ENCODE measurements at places on chromosomes 3 and 15. TPM values are rescaled to one million over a fixed set of nuclear protein-coding genes. Genes with fewer than 3 reads are reported as not detected.
A peak's percentile ranks its signal among the peaks of the same experiment; 100 is the strongest.

ARNT2 gene
- 22.9 TPM for total RNA-seq

DNA sequence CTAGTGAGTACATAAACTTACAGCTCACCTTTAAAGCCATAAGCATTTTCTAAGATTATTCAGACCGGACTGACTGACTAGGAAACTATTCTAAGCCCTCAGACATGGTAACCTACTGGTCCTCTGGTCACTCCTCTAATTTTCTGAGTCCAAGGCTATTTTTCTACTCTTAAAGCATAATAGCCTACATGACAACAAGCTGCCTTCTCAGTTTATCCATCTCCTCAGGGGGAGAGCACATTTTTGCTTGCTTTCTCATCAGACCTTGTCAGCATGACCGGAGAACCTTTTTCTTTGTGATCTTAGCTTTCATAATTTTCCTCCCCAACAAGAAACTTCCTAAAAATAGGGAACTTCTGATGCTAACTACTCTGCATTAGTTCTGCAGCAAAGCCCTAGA, 38.4 kb downstream of the UBP1 start:
- DNase-seq: no peak

DNA sequence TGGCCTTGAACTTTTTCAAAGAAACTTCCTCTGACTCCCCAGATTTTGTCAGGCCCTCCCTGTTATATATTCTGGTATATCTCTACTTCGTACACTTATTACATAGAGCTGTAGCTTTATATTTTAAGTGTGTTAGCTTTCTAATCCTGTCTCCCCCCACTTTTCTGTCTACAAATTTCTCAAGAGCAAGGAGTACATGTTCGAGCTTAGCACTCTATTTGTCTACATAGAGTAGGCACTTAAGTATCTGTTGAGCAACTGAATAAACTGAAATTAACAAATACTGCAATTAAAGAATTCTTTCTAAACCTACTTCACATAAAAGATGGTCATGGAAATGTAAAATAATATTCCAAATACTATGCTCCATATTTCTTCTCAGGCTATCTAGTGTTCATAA, 39.4 kb downstream of the UACA start:
- no peak for DNase-seq

EPHA6 gene
- 3.2 TPM for total RNA-seq

DNA sequence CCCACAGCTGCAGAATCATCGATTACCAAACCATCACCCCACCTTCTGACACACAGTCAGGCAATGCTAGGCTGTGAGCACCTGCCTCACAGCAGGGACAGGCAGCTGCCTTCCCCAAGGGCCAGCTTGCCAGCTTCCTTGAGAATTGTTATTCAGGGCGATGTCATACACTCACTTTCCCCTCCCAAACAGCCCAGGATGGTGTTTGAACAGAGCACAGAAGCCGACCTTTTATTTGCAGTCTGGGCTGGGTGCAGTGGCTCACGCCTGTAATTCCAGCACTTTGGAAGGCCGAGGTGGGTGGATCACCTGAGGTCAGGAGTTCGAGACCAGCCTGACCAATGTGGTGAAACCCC, 84.5 kb upstream of the HERC1 start:
- no peak for DNase-seq

- DNase-seq: no peak
These were observed 39.0 kb downstream of the CHAC1 start for GRCh38 chr15:40992241-40992741.

DNA sequence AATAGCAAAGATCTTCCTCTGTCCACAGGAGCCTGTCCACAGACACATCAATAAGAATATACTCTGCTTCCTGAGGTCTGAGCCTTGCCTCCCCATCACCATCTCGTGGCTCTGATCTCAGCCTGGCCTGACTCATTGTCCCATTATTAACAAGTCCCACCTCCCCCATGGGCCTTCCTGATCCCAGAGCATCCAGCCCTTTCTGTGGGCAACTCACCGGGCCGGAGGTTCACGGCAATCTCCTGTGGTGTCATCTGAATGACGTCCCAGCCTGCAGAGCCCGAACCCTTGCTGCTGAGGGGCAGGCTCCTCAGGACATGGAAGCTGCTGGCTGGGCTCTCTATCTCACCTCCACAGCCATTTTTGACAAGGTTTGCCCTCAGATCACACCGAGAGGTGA, 28.1 kb downstream of the ITGB5 start:
- no peak for DNase-seq

DNA sequence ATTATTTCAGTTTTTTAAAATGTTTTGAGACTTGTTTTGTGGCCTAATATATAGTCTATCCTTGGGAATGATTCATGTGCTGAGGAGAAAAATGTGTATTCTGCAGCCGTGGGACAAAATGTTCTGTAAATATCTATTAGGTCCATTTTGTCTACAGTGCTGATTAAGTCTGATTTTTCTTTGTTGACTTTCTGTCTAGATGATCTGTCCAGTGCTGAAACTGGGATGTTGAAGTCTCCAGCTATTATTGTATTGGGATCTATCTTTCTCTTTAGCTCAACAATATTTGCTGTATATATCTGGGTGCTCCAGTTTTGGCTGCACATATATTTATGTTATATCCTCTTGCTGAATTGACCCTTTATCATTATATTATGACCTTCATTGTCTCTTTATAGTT, 85.2 kb downstream of the UBE2E2 start:
- DNase-seq: no peak

ATP2B2 gene
- total RNA-seq: not detected

- no peak for DNase-seq
These were observed 11.7 kb downstream of the CTXND1 start for GRCh38 chr15:80240276-80240675.

DNA sequence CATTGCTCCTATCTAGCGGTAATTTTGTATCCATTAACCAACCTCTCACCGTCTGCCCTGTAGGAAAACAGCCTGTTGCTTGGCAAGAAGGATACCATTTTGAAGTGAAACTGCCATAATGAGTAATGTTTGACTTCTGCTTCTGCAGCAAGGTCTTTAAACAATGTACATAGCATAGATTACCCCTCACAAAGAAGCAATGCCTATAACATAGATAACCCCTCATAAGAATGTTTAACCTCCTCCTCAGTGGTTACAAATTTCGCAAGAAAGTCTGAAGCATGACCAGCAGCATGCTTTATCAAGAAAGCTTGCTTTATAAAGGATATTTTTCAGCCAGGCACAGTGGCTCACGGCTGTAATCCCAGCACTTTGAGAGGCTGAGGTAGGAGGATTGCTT, 61.2 kb upstream of the MFGE8 start:
- DNase-seq: no peak

DNA sequence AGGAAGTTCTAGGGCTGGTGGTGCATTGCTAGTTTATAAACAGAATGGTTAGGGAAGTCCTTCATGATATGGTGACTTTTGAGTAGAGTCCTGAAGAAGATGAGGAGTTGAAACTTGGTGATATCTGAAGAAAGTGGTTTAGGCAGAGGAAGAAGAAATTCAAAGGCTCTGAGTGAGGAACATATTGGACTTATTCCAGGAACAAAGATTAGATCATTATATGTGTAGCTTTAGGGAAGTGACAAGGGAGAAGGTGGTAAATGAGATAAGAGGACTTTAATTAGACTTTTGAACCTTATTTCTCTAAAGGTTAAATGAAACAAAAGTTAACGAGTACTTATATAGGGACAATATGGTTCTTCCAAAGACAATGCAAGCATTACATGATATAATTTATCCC, 286.7 kb downstream of the DOCK3 start:
- DNase-seq: no peak

GRCh38 chr3:5213574-5213966, 26.1 kb downstream of the EDEM1 start:
- no peak for DNase-seq

- no peak for DNase-seq
These were observed 447.8 kb upstream of the PROK2 start for GRCh38 chr3:72232777-72233176.

GOLGA8N gene
- 21.2 TPM for total RNA-seq

DNA sequence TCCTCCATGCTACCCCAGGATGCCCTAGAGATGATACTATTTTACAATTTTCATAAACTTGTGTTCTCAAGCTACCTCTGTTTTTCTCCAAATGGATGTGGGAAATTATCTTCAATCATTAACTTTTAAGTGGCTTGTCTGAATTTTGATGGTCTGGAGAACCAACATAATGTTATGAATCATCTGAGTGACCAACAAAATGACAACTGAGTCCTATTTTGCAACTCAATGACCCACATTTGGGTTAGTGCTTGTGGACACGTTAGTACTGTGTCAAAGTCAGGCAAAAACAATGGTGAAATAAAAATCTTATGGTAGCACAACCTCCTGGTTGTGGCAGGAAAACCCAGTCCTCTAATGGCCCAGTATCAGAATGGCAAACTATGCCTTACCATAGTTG, 352.4 kb upstream of the ZNF385D start:
- no peak for DNase-seq

PLA2G4E gene
- not detected for total RNA-seq

PFN2 gene
- total RNA-seq: 78.9 TPM

GRCh38 chr15:78347586-78348543, 7.7 kb downstream of the CRABP1 start:
- no peak for DNase-seq

- no peak for DNase-seq
These were observed 43.3 kb upstream of the LMOD3 start for GRCh38 chr3:69165744-69166143.

DNA sequence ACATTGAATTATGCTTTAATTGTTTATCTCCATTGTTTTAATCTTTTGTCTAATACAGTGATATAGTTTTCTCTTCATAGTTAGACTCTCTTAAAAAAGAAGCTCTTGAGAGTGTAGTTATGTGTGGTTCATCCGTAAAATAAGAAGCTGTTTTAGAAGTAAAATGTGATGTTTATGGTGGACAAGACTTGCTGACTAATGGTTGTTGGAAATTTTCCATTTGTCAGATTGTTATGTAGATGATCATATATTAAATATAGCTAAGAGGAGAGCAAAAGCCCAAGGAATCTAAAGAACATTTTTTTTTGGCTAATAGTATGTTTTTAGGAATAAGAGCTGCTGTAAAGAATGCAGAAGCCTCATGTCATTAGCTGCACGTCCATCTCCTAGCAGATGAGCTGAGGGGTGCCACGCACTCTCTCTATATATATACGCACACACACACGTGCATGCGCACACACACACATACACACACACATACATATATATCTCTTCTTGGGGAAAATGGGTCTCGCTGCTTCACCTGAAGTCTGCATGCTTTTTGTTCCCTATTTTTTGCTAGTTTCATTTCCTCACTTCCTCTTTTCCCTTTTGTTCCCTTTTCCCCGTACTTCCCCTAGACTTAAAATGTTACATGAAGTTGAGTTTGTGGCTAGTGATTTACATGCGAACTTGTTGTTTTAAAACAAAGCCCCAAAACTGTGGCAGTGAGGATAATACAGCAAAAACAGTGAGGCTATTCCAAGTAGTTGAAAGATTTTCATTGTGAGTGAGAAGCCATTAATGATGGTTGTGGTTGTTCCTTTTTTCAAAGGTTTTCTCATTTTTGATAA, 107.8 kb downstream of the MBNL1 start:
- no peak for DNase-seq

DNA sequence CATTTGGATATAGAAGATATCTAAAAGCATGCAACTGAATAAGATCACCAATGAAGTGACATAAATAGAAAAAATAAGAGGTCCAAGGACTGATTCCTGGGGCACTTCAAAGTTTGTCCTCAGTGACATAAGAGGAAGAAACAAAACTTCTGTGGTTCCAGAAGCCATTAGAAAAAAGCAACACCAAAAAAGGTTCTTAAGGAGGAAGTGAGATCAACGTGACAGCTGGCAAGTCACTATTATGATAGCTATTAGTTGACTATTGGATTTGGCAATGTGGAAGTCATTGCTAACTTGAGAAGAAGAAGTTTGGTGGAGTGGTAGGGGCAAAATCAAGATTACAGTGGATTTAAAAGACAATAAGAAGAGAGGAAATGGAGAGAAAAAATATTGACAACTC, 1098.3 kb downstream of the NAALADL2 start:
- no peak for DNase-seq

CAV3 gene
- not detected for total RNA-seq

DNA sequence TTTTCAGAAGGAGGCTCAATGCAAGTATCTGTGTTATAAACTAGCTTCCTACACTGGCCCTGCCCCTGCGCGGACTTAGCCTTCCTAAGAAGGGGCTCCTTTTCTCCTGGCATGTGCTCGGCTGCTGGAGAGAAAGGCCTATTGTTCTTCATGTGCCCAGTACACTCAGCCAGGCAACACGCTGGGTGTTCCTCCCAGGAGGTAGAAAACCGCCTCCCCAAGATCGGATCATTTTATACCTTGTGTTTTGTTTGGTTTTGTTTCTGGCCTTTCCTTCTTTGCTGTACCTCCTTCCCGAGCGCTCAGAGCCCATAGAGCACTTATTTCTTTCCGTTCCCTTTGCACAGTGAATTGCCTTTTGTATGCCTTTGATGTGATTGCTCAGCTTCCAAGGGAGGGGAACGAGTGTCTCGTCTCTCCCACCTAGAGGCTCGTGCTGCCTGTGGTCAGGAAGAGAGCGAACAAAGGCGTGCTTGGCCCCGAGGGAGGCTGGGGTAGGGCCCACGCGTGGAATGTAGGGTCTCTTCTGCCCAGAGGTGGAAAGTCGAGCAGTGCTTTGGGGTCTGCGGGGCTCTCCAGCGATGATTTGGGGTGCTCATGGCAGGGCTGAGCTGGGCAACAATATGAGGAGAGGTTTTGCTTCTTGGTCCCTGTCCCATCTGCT, 30.0 kb downstream of the CCNL1 start:
- no peak for DNase-seq

ZBED2 gene
- total RNA-seq: not detected

ATP13A4 gene
- 0.78 TPM for total RNA-seq

SLC22A13 gene
- 0.99 TPM for total RNA-seq

- DNase-seq: no peak
These were observed 106.8 kb downstream of the ARRDC4 start for GRCh38 chr15:98067339-98067738.

GRCh38 chr3:112582244-112582874, 20.5 kb downstream of the SLC35A5 start:
- no peak for DNase-seq

PPCDC gene
- total RNA-seq: 8.5 TPM

SSUH2 gene
- total RNA-seq: not detected

GOLGA6L7 gene
- total RNA-seq: not detected

DNASE1L3 gene
- 2.3 TPM for total RNA-seq

- DNase-seq: no peak
These were observed 815.9 kb downstream of the VGLL3 start for GRCh38 chr3:86175051-86175536.

RBPMS2 gene
- not detected for total RNA-seq

SACM1L gene
- 57.3 TPM for total RNA-seq

GRCh38 chr3:45545476-45545875, 49.1 kb upstream of the LIMD1 start:
- peak; percentile 33 for DNase-seq

GRCh38 chr3:20040548-20041196, 426 bp downstream of the KAT2B start:
- DNase-seq: no peak

CELSR3 gene
- total RNA-seq: 3.0 TPM

Measured in thoracic aorta (tissue), 2 donors.